Aorta (tissue), 5 donors: ENCODE measurements at places on chromosomes 1 and 21.
A peak's percentile ranks its signal among the peaks of the same experiment; 100 is the strongest.

DNA sequence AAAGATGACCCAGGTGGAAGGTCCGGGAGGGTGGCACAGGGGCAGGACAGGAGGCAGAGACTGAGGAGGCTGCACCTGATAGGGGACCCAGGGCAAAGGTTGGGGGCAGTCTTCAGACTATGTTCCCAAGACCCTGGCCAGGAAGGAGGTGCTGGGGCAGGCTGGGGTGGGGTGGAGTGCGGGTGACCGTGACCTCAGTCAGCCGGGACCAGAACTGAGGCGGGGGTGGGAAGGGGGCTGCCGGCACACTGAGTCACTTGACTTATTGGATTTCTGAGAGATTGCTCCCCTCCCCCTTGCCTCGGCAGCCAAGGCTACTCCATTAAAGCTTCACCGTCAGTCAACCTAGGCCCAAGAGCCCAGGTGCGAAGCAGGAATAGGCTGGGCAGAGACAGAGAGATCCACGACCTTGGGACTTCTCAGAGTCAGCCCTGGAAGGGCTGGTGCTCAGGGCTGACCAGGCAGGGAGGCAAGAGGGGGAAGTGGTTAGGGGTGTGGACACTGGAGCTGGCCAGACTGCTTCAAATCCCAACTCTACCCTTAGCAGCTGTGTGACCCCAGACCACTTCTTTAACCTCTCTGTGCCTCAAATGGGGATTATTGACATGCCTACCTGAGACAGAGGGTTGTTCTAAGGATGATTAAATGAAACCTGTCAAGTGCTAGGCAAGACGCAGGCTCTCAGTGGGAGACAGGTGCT lies 47.9 kb upstream of the LAPTM5 start:
- DNase-seq: no peak

DNA sequence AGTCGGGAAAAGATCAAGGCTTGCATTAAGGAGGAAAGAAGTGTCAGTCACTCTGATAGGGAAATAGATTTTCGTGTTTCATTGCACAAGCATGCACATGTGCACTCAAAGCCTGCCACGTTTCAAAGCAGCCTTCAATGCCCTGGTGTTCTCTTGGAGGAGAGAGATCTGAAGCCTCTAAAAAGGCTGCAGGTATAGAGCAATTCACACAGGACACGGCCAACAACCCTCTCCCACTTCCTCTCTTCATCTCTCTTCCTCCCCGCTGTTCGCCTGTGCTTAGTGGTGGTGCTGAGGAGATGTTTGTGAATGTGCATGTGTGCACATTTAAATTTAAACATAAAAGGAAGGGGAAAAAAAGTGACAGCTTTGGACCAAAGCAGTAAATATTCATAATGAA lies 117.7 kb downstream of the NUF2 start:
- no peak for DNase-seq

DNA sequence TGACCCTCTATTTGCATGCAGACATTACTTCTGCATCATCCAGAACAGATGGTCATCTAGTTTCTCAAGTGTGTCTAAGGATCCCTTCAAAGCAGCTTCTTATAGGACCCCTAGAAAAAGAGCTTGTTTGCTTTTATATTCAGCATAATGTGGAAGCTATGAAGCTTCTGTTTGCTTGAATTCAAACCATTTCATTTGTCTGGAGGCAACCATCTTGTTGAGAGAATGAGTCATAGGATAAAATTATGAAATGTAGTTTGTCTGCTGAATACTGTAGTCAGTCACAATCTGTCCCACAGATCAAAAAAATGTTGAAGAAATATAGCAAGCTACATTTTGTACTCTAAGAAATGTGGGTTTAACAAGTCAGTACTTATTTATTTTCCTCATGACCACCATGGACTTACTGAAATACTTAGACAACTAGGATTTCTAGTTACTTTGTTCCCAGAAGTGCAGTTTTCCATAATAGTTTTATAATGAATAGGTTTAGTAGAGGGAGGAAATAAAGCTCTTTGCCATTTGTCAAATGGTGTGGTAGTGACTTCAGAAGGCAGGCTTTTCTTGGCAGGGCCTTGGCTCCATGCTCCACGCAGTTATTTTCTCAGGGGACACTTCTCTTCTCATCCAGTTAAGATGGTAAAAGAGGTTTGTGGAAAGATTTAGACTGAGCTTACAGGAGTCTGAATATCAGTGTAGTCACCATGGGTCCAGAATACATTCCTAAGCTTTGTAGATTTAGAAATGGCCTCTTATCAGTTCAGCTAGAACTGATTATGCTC lies 74.8 kb upstream of the DEPDC1 start:
- DNase-seq: no peak

DNA sequence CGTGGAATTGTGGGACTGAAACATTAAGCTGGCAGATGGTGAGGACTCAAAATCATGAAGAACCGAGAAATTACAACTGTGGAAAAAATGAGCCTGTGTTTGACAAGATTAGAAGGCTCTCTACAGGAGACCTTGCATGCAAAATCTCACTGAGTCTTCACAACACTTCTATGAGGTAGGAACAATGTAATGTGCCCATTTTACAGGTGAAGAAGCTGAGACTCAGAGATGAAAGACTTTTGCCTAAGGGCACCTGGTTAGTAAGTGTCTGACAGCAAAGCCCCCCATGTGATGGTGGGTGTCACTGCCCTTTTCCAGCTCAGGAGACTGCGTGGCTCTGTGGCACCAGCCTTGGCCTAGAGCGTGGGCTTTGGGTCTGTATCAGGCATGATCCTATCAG lies 21.0 kb downstream of the OPRD1 start:
- no peak for DNase-seq

- no peak for DNase-seq
Observed at GRCh38 chr1:186465946-186466345, 5.0 kb upstream of the PDC start.

- peak; percentile 61 for DNase-seq
Observed at GRCh38 chr1:223712850-223713474, 623 bp downstream of the CAPN2 start.

DNA sequence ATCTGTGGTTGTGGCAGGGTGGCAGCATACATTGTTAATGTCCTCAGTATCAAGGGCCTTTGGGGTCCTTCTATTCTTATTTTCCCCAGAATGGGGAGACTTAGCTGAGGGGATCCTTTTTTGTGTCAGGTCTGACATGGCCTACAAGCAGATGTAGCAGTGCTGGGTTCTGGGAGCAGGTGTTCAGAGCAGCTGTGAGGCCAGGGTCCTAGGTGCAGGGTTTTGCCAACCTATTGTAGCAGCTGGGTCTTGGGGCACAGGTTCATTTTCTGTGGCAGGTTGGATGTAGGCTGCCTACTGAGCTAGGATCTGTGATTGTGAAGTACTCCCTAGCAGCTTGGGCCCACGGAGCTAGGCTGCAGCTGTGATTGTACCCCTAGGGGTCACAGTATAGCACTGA lies 60.1 kb downstream of the DIPK1A start:
- DNase-seq: no peak

- DNase-seq: no peak
Observed at GRCh38 chr1:5970610-5971273, 21.5 kb downstream of the NPHP4 start.

GRCh38 chr1:162573136-162573535 lies 11.6 kb downstream of the UAP1 start:
- no peak for DNase-seq

DNA sequence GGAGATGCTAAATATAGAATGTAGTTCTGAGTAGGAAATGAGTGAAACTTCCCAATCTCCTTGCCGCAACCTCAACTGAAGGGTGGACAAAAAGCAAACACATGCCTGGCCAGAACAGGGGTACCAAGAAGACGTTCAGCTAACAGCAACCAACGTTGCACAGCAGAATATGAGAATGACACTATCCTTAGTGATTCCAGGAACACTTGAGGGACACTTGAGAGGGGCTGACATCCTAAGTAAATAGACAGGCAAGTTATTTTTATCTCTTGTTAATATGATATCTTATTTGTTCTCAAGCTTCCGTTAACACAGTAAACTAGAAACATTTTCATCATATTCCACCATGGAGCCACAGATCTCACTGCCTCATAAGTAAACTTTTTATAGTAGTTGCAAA lies 908 bp downstream of the KRTAP19-1 start:
- no peak for DNase-seq

DNA sequence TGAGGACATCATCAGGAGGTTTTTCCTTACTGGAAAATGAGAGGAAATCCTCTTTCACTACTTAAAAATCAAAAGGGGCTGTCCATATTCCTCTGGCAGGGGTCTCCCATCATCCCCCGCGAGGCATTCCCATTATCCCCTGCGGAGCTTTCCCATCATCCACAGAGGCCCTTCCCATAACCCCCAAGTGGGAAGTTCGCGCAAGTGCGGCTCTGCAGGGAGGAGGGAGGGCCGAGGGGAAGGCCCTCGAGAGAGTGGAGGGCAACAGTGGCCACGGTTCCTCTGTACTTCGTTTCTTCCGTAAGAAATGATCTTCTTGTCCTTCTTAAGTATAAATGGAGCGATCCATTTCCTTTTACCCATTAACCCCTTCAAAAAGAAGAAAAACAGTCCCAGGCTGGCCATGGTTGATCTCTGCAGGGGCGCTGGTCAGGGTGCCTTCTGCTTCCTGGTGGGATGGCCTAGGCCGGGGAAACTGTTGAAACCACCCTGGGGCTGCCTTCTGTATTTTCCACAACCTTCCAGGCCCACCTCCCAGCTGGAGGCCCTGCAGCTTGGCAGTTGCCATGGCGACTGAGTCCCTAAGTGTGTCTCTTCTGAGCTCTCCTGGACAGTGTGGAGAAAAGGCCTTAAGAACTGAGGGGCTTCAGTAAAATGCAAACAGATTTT lies 3.6 kb upstream of the RSPH1 start:
- no peak for DNase-seq

GRCh38 chr1:114340892-114341291 lies 170.1 kb downstream of the TRIM33 start:
- no peak for DNase-seq

DNA sequence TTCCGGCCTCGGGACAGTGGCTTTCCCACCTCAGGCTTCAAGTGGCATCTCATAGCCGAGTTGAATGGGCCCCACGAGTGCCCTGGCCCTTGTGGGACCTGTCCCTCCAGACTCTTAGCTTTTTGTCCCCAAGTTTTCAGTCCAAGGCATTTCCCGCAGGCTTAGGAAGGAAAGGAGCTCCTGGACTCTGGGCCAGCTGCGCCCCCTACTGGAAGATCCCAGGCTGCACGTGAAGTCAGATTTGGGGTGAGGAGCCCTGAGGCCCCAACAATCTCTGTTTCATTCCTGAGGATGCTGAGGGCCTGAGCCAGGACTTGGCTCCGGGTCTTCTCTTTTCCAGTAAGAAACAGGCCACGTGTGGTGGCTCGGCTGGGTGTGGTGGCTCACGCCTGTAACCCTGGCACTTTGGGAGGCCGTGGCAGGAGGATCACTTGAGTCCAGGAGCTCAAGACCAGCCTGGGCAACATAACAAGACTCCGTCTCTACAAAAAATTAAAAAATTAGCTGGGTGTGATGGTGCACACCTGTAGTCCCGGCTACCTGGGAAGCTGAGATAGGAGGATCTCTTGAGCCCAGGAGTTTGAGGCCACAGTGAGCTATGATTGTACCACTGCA lies 67.4 kb downstream of the ARHGEF10L start:
- DNase-seq: peak; percentile 92

DNA sequence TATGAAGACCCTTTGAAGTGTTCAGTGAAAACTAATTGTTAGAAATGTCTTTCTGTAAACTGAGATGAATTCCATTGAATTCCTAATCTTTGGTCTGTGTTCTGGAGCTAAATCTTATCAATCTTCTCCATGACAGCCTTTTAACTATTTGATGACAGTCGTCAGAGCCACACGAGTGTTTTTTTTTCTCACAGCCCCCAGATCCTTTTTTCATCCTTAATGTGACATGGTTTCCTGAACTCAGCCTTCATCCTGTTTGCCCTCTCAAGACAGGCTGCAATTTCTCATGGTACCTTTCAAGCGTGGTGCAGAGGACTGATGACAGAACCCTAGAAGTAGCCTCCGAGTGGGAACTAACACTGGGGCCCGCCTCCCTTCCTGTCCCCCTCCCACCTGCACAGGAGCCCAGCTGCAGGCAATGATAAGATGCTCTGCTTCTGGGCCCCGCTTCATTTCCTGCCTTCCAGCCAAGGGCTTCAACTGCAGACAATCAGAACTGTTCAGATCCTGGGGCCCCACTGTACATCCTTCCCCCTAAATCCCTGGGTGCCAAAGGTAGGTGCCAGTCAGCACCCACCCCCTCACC lies 114.6 kb upstream of the VAV3 start:
- DNase-seq: no peak

DNA sequence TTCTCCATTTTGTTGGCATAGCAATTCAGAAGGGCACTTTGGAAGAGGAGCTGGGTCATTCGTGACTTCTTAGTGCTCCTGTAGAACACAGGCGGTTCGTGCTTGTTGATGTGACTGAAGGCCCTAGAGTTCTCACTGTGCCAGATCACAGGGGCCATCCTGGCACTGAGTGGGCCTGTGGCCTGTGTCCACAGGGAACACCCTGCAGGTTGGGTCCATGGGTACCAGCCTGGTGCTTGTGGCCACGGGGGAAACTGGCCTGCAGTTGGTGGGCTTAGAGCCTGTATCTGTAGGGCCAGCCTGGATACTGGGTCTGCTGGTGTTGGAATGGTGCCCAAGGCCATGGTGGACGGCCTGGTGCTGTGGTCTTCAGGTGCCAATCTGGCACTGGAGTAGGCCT lies 9.2 kb downstream of the OR2G3 start:
- DNase-seq: no peak

GRCh38 chr1:9291914-9292360 lies 757 bp upstream of the SPSB1 start:
- DNase-seq: peak; percentile 79

DNA sequence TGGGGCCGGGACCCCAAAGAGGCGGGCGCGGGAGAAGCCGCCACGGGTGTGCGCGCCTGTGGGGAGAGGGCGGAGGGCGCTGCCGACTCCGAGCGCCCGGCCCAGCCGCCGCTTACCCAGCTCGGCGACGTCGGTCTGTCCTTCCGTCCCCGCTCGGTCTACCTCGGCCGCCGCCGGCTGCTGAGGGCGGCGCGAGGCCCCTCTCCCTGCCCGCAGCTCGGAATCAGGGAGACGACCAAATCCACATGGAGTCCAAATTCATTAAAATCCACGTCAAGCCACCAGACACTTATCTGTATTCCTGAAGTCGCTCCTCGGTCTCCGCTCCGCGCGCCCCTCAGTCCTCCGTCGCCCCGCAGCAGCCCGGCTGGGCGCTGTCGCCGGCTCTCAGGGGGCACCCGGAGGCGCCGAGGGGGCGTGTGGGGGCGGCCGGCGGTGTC lies 637 bp downstream of the PLXNA2 start:
- no peak for DNase-seq

DNA sequence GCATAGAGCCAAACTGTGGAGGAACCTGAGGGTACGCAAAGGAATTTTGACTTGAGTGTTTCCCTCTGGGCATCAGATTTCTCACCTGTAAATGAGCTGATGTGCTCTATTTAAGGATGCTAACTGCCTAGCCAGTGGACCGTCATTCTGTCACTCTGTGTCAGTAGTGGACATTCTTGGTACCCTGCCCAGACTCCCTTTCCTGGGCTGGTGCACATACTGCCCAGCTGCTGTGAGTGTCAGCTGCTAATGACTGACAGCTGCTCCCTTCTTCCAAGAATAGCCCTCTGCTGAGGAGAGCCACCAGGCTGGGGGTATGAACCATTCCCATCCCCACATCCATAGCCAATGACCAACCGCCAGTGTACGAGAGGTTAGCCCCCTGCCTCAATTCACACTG lies 193.1 kb upstream of the DAB1 start:
- DNase-seq: no peak
